ENCODE measurements at places on chromosomes 6 and 20.

- no peak for DNase-seq
These were observed 139.4 kb upstream of the ENPP5 start for GRCh38 chr6:46310196-46310595.

DNA sequence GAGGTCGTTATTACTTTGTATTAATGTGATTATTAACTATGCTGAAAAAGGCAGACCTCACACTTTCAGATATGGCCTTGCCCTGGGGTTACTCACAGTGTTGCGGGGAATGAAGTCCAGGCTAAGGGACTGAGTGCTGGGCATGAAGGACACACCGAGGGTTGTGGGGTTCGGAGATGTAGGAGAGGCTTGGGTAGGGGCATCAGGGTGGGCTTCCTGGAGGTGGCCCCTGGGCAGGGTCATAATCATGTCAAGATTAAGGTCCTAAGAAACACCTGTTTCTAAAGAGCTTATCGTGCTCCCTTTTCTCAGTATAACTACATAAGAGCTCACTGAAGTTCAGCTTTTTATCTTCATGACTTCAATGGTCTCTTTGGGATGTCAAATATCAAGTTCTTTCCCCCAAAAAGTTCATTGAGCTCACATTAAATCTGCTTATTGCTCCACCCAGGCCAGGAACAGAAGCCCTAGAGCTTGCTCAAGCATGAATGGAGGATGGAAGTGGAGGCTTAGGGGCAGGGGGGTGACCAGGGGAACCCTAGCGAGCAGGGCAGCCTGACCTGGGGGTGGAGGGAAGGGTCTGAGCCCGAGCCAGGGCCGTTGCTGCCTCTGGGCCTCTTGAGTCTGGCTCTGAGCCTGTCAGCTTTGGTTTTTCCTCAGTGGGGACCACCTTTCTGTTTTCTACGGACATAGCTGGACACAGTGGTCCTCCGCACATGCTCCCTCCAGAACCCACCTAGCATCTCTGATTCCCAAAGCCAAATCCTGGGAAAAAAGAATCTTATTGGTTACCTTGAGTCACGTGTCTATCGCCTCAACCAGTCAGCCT is 37.3 kb upstream of the TGM2 start:
- DNase-seq: no peak

DNA sequence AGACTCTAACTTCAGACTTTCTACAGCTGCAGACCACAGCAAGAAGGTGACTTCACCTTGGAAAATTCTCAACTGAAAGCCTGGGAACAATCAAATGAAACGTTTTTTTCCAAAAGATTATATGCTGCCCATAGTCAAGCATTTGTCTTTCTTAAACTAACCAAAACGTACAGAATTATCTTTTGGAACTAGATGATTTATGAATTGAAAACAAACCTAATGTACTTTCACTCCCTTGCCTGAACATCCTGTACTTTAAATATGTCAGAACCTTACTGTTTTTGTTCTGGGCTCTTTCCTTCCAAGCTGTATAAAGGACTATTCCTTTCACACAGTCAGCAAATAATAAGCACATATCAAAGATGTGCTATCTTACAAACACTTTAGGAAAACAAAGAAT is 62.4 kb upstream of the TNFAIP3 start:
- no peak for DNase-seq

GRCh38 chr6:125528621-125529041 is 220.8 kb upstream of the HEY2 start:
- DNase-seq: no peak

DNA sequence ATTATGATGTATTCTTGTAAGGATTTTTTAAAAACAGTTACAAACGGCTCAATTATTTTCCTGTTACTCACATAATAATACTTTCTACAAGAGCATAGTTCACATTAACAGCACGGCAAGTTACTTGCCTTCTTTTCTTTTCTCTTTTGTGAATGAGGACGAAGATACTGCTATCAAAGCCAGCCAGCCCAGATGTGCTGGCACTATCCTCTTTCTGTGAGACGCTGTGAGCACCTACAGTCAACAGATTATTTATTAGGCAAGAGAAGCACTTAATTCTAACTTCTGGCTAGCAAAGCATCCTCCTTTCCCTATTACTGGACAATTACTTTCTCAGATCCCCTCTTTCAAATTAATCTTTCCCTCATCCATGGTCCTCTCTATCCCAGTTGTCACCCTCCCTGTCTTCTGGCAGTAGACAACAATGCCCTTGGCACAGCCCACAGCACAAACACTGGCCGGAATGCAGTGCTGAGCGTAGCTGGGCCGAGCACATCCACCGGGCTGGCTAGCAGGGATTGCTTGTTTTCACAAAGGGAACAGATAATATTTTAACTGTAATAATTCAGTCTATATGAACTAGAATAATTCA is 262.1 kb downstream of the FOXC1 start:
- DNase-seq: no peak

DNA sequence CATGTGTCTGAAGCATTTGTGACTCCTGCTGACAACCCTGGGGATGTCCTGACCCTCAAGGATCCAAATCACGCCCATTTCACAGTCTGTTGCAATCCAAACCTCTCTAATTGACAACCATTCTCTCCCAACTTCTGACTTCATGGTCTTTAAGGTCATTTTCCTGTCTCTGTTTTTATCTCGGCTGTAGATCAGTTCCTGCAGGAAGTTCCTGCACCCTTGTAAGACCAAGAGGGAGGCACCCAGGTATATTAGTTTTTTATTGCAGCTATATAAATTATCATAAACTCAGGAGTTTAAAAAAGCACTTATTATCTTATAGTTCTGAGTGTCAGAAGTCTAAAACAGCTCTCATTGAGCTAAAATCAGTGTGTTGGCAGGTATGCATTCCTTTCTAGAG is 166.8 kb downstream of the BTBD3 start:
- no peak for DNase-seq

GRCh38 chr6:127811900-127812570 is 88.8 kb downstream of the THEMIS start:
- no peak for DNase-seq

GRCh38 chr20:49699200-49699992 is 14.3 kb downstream of the B4GALT5 start:
- DNase-seq: no peak

DNA sequence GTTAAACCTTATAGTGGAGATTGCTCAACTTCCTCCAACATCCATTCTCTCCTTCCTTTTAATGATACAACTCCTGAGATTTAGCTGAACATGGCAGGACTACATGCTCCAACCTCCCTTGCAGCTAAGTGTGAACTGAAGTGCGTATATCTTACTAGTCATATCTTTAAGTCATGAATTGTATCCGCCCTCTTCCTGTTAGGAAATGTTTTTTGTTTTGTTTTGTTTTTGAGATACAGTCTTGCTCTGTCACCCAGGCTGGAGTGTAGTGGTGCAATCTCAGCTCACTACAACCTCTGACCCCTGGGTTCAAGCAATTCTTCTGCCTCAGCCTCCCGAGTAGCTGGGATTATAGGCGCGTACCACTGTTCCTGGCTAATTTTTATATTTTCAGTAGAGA is 8.8 kb upstream of the OSTM1 start:
- no peak for DNase-seq

GRCh38 chr6:125904871-125905270 is 51.7 kb upstream of the HINT3 start:
- no peak for DNase-seq

DNA sequence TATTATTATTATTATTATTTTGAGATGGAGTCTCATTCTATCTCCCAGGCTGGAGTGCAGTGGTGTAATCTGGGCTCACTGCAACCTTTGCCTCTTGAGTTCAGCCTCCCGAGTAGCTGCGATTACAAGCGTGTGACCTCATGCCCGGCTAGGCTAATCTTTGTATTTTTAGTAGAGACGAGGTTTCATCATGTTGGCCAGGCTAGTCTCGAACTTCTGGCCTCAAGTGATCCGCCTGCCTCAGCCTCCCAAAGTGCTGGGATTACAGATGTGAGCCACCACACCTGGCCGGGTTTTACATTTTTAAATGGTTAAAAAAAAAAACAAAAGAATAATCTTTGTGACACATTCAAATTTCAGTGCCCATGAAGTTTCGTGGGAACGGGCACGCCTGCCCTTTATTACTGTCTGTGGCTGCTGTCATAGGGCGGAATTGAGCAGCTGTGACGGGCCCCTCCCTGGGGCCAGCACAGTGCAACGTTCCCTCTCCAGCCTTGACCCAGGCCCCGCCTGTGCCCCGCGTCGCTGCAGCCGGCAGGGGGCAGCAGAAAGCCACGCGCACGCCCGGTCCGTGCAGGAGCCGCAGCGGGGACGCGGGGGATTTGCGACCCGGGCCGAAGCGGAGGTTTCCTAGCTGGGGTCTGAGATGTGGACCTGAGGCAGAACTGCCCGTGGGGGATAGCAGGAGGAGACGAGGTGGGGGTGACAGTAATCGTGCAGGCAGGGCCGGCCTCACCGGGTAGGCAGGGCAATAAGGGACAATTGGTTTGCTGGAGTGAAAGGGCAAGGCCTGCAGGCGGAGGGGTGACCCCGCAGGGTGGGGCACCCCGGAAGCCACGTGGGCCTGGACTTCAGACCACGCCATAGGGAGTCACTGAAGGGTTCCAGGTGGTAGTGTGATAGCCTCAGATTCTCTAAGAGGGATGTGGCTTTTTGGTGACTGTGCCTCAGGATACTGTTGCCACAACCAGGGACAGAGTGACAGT is 54.3 kb downstream of the SYTL3 start:
- DNase-seq: peak; percentile 75
